Myometrial cell (primary cell): ENCODE measurements at places on chromosomes 16 and 17. TPM values are rescaled to one million over a fixed set of nuclear protein-coding genes. Genes with fewer than 3 reads are reported as not detected.

The ZNF423 gene
- total RNA-seq: under 0.01 and 0.18 TPM in 2 replicates

The CYBC1 gene
- 123 and 130 TPM in 2 replicates for total RNA-seq

The KRTAP17-1 gene
- not detected in 2 replicates for total RNA-seq

The SHISA6 gene
- not detected in 2 replicates for total RNA-seq

The CDH1 gene
- total RNA-seq: not detected in 2 replicates

The CXCL16 gene
- total RNA-seq: 1.2 and 1.7 TPM in 2 replicates

The SLC5A11 gene
- not detected in 2 replicates for total RNA-seq

The PGAP3 gene
- total RNA-seq: 10.4 and 14.2 TPM in 2 replicates

The C1QL1 gene
- total RNA-seq: 3.2 and 9.0 TPM in 2 replicates
